ENCODE measurements at places on chromosomes 4 and X.

DNA sequence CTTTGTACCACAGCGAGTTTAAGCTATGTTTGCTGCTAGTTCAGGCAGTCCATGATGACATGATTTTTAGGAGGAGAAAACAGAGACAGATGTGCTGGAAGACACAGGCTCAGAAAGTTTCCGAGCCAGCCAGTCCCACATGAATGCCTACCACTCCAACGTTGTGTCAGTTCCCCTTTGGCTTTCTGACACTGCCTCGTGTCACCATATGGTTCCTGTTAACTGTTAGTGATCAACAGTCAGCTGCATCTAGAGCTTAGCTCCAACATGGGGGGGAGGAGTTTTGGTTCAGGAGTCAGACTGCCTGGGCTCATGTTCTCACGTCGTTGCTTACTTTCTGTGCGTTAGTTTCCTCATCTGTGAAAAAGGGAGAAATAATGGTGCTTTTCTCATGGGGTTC is 343.7 kb downstream of the MID1IP1 start:
- no peak for DNase-seq

- DNase-seq, result no peak
Measured at GRCh38 chr4:140639066-140639465, 70.3 kb upstream of the UCP1 start.

- DNase-seq, result no peak
Measured at GRCh38 chrX:118503260-118504041, 7.8 kb downstream of the DOCK11 start.

GRCh38 chr4:8157944-8158709 is 486 bp downstream of the ABLIM2 start:
- DNase-seq, result no peak

GRCh38 chr4:6272863-6273660 is 3.4 kb downstream of the WFS1 start:
- DNase-seq, result no peak

- DNase-seq, result no peak
Measured at GRCh38 chr4:117422297-117422696, 336.9 kb upstream of the TRAM1L1 start.

GRCh38 chr4:93478805-93479204 is 349.7 kb upstream of the ATOH1 start:
- DNase-seq, result no peak

DNA sequence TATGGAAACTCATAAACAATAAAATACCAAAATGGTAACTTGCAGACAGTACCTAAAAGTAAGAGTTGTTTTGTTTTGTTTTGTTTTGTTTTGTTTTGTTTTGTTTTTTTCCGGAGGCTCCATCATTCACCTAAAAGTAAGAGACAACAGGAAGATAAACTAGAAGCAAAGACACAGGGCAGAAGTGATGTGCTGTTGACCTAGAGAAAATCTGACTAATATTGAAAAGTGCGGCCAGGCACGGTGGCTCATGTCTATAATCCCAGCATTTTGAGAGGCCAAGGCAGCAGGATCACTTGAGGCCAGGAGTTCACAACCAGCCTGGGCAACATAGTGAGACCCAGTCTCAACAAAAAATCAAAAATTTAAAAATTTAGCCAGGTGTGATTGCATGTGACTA is 5.6 kb upstream of the CENPC start:
- DNase-seq, result no peak

DNA sequence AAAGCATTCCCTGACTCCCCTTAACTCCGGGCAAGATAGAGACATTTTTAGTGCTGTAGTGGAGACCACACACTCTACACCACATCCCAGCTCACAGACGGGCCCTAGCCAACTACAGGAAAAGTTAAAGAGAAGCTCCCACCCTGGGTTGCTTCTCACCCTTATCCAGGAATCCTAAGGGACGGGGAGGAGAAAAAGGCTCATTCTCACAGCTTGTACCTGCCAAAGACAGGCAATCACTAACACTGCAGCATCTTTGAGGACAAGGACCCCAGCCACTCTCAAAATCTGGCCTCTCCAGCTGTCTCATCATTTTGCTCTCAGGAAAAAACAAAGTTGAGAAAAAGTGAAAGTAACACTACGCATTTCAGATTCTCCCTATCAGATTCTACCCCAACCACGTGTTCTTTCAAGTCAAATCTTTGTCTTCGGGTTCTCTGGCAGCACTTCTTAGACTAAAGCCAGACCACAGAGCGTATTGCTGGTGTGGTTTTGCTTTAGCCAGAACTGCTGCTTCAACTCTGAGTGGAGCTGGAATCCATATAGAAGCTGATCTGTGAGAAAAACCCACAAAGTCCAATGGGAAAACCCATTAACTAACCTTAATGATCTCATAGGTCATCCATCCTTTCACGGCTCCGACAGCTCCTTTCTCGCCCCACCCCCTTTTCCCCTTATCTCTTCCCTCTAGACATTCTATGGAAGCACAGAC is 605.9 kb upstream of the DIPK2B start:
- DNase-seq, result no peak
